T-cell (primary cell): ENCODE measurements at places on chromosomes 7 and 10. TPM values are rescaled to one million over a fixed set of nuclear protein-coding genes. Genes with fewer than 3 reads are reported as not detected.

The AGAP5 gene
- total RNA-seq: 14.7 TPM

The ALOX5 gene
- total RNA-seq: 16.1 TPM

The CDK14 gene
- 6.6 TPM for total RNA-seq

The METTL27 gene
- 1.8 TPM for total RNA-seq

The NRAP gene
- total RNA-seq: not detected

The KCNH2 gene
- 4.6 TPM for total RNA-seq

The GNAT3 gene
- not detected for total RNA-seq

The FOXP2 gene
- 0.19 TPM for total RNA-seq

The PRSS2 gene
- total RNA-seq: 64.6 TPM

The MYOZ1 gene
- total RNA-seq: not detected

The SLC35G1 gene
- 4.8 TPM for total RNA-seq

The PODXL gene
- 1.5 TPM for total RNA-seq

GRCh38 chr7:57416601-57417358 lies 33.2 kb upstream of the ZNF716 start:
- no peak for DNase-seq

- DNase-seq: no peak
Measured at GRCh38 chr7:32018845-32019578, 51.2 kb downstream of the PDE1C start.

DNA sequence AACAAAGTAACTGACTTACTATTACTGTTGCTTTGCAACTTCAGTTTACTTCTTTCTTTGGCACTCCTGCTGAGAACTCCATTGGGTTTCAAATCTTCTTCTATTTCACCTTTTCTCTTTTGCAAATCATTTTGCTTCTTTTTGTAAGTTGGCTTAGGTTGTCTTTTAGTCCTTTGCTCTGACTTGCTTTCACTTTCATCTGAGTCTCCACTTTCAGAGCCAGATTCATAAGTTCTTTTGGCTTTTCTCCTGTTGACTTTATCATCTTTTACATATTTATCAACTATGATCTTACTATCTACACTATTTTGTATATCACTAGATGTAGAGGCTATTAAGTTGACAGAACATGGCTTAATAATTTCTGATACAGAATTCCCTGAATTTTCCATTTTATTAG lies 73.4 kb downstream of the NRBF2 start:
- no peak for DNase-seq

GRCh38 chr7:128792471-128793180 lies 858 bp downstream of the CCDC136 start:
- DNase-seq: no peak

DNA sequence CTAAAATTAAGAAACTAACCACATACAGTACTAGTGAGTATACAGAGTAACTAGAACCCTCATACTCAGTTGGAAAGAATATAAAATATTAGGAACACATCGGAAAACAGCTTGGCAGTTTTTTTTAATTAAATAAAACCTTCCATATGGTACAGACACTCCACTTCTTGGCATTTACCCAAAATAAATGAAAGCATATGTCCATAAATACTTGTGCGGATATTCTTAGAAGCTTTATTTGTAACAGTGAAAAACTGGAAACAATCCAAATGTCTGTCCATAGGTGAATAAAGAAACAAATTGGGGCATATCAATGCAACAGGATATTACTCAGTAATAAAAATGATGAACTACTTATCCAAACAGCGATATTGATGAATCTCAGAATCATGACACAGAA lies 410.0 kb downstream of the HTR7 start:
- no peak for DNase-seq

- DNase-seq: no peak
Measured at GRCh38 chr10:6446711-6447110, 133.4 kb downstream of the PRKCQ start.

DNA sequence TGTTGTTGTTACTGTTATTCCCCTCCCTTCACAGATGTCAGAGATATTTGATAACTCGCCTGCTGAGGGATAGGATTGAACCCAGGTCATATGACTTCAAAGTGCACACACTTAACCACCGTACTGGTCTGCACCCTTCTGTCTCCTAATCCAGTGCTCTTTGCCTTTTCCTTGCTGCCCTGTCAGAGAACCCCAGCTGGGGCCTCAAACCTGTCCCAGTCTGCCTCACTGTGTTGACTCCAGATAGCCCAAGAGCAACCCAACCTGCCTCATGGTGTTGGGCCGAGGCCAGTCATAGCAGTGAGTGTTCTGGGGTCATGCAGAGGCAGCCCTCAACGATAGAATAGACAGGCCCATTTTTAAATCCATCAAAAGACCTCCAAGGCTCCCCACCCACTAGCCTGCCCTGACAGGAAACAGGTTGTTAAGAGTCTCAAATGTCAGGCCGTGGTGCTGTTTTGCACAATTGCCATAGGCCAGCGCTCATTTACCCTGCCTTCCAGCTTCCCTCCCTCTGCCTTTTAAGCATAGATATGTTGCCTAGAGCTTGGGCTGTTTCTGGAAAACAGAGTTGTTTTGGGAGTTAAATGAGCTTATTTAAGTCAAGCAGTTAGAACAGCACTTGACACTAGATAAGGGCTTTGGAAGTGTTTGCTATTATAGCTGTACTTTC lies 37.0 kb upstream of the PDCD4 start:
- DNase-seq: peak; percentile 54

GRCh38 chr7:86925221-86925620 lies 134.2 kb downstream of the ELAPOR2 start:
- DNase-seq: no peak

DNA sequence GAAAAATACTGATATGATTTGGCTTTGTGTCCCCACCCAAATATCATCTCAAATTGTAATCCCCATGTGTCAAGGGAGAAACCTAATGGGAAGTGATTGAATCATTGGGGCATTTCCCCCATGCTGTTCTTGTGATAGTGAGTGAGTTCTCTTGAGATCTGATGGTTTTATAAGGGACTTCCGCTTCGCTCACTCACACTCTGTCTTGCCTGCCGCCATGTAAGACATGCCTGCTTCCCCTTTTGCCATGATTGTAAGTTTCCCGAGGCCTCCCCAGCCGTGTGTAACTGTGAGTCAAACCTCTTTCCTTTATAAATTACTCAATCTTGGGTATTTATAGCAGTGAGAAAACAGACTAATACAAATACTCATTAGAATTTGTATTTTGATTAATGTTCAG lies 5.1 kb upstream of the MRPS17 start:
- DNase-seq: no peak

DNA sequence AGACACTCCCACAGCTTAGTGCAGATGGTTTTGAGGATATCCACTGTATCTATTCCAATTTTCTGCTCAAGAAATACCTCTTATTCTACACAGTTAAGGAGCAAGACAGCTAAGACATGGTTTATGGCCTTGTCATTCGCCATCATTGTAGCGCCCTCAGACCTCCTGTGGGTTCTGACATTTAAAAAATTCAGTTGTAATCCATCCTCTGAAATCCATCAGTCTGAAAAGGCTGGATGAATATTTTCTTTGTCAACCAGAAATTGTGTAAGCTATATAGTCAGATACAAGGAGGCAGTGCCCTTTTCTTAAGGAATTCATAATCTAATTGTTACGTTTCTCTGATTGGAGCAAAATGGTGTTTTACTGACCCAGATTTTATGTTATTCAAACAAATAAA lies 353.6 kb downstream of the GALNT17 start:
- no peak for DNase-seq

DNA sequence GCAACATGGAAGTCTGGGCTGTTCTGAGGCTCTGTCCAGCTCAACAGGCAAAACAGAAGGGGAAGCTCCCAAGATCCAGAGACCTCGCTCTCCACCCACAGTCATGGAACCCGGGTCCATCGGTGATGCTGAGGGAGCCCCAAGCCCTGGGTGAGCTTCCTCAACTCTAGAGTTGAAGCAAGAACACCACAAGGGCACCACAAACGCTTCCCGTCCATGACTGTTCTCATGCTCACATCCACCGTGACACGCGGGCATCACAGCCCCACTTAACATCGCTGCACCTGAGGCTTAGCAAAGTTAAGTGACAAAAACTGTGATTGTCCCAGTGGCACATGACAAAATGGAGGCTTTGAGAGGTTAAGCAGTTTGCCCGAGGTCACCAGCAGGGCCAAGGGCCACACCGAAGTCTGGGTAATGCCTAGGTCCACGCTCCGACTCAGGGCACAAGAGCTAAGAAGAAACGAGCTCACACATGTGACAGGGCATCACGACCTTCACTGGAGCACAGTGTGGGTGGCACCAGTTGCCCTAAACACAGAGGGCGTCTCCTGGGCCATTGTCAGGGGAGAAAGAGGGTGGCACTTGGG lies 110.6 kb downstream of the OAT start:
- no peak for DNase-seq

GRCh38 chr7:51366930-51367613 lies 50.5 kb upstream of the COBL start:
- DNase-seq: no peak

GRCh38 chr10:5284311-5285057 lies 80.3 kb upstream of the UCN3 start:
- DNase-seq: no peak

DNA sequence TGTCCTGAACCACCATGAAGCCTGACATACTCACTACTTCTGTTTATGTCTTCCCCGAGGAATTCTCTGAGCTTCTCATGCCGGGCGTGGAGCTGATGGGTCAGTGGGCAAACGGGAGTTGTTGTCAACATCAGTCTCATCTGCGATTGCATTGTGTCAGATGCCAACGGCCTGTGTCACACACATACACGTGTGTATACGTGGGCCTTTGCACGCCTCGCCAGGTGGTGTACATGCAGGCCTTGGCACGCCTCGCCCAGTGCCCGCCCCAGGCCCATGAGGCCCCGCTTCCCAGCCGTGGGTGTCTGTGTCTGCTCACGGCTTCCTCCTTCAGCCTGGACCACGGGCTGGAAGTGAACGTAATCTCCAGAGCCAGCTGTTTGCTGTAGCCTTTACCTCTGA lies 7.5 kb upstream of the CSGALNACT2 start:
- no peak for DNase-seq

- no peak for DNase-seq
Measured at GRCh38 chr10:5844345-5845055, 31.3 kb upstream of the GDI2 start.

DNA sequence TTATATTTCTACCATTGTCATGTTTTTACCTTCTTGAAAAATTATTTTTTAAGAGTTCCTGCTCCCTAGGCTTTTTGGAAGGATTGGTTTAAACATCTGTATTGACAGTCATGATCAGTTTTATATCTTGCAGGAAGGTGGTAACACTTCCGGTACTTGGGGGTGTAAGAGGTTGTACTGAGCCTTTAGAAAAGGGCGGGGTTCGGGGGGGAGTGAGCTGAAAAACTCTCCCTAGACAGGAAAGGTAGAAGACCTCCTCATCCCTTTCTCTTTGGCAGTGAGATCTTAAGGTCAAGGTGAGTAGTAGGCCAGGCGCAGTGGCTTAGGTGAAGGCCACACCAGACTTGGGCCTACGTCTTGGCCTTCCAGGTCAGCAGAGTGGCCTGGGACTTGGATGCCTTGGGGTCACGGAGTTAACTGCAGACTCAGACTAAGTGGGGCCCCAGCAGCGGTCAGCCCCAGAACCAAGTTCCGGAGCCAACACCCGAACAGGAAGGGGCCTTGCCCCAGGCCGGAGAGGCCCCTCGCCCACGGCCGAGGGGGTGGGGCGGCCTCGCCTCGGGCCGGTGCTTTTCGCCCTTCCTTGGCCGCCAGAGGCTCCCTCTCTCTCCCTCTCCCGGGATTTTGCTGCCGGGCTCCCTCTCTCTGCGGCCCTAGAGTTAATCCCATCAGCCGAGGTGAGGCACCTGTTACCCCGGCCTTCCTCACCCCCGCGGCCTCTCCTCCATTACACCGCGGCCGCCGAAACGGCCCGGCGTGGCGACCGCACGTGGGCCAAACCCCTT lies at the start of gene PPP1R9A:
TSS of gene PPP1R9A (plus strand) at position 569 of the 785 bp plus-strand sequence. CDS start 2,520 bp downstream, outside the sequence.
- DNase-seq: no peak

DNA sequence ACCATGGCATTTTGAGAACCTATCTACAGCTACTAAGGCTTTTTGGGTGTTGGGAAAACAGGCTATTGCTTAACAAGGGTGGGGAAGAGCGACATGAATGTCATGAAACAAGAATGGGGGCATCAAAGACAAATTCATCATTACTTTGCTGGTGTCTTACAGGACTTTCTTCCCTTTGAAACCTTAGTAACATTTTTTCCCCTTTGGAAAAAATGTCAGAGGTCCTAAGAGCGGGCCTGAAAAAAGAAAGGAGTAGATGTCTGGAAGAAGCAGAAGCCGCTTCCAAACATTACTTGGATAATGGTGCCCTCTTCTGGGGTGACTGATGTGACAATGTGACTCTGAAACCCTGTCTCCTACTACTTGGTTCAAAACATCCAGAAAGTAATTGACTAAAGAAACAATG lies 3.8 kb upstream of the DDX50 start:
- peak; percentile 16 for DNase-seq

- no peak for DNase-seq
Measured at GRCh38 chr7:104363355-104363754, 35.0 kb downstream of the LHFPL3 start.

- no peak for DNase-seq
Measured at GRCh38 chr10:133130602-133131001, 29.4 kb upstream of the KNDC1 start.

- DNase-seq: peak; percentile 45
Measured at GRCh38 chr10:5292196-5292735, 72.5 kb upstream of the UCN3 start.

DNA sequence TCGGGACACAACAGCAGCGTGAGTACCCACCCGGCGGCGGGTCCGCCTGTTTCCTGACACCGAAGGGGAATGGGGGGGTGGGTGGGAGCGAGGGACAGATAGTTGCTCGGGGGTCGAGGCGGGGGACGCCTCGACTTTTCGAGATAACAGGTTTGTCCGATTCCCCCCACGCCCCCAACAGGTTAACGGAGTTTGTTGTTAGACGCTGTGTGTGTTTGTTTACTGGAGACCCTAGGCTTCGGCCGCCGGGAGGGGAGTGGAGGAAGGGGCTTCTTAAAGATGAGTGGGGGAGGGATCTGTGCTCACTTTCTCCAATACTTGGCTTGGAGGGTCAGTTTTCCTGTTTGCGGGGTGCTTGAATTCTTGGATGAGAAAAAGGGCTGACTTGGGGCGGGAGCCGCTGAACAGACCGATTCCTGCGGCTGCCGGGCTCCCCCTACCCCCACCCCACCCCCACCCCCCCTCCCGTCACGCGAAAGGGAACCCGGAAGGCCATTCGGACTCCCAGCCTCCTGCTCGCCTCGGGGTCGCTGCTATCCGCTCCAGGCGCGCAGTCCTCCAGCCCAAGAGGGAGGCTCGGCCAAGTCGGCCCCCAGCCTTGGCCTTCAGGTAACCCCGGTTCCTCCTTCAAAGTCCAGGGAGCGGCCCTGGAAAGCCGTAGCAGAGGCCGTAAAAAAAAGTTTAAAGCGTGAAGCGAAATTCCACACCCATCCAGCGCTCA lies 1.0 kb downstream of the SORCS3 start:
- no peak for DNase-seq

DNA sequence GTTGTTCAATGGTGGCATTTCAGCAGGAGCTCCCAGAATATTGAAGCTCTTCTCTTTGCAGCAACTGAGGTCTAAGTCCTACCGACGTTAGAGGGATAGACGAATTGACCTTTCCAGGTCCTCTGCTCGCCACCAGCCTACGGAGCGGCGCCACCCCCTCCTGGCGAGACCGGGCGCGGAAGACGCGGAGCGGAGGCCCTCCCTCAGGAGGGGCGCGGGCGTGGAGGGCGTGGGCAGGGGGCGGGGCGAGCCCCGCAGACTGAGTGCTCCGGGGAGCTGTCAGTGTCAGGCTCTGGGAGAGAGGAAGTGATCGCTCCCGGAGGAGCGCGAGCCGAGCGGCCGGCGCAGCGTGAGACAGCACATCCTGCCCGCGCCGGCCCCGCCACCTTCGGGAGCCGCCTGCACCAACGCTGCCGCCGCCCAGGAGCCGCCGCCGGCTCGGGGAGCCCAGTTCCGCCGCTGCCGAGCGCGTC lies at the start of gene DYNC1I1:
TSS of gene DYNC1I1 (plus strand) at position 257 of the 473 bp plus-strand sequence. CDS start 32,176 bp downstream, outside the sequence.
- DNase-seq: no peak
